ENCODE measurements at places on chromosomes 5 and 9.

DNA sequence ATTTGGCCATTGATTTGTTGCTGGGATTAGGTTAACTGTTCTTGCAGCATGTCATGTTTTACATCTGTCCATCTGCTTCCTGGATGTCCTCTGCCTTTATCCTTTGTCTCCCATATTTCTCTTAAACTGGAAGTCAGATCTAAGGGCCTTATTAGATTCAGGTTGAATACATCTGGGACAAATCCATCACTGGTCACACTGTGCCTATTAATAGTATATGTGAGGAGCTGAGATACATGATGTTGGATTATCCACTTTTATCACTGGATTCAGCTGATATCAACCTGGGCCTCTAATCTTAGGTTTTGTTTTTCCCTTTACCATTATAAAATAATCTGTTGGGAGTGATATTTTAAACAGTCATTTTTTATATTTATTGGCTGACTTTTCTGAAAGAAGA is 41.8 kb upstream of the ROPN1L start:
- DNase-seq = no peak

- DNase-seq = no peak
Observed at GRCh38 chr5:28710360-28710759, 1672.0 kb upstream of the CDH9 start.

DNA sequence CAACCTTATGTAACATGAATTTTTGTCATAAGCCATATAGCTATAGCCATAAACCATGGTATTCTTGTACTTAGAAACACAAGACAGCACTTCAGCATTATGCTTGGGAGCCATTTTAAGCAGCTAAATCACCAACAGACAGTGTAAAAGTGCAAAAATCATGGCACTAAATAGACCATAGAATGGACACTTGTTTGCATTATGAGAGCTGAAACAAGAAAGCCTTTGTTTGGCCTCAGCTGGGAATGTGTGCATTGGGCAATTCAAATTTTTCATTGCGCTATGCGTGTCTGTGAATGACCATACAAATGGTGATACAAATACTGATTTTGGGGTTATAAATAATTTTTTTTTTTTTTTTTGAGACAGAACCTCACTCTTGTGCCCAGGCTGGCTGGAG is 23.7 kb downstream of the KDM4C start:
- no peak for DNase-seq

DNA sequence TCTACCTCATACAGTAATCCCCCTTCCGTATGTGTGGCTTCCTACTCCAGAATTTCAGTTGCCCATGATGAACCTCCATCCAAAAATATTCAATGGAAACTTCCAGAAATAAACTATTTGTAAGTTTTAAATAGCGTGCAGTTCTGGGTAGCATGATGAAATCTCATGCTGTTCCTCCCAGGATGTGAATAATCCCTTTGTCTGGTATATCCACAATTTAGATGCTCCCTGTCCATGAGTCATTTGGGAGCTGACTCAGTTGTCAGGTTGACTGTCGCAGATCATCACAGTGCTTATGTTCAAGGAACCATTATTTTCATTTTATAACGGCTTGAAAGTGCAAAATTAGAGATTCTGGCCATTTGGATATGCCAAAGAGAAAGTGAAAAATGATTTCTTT is 290.1 kb upstream of the CDH9 start:
- DNase-seq = no peak

DNA sequence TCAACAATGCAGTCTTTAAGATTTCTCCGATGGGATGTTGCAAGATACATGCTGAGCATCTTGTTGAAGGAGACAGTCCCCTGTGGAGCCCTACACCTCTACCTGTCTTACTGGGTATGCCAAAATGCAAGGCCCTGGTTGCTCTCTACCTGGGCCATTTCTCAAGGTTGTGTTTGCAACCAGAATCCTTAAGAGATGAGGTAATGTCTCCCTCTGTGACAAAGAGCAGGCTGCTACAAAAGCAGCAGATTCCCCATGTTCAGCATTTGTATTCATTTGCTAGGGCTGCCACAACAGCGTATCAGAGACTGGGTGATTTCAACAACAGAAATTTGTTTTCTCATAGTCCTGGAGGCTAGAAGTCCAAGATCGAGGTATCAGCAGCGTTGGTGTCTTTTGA is 138.4 kb upstream of the RPS23 start:
- DNase-seq = no peak

- DNase-seq = no peak
Observed at GRCh38 chr9:7910426-7911020, 110.9 kb upstream of the DMAC1 start.

DNA sequence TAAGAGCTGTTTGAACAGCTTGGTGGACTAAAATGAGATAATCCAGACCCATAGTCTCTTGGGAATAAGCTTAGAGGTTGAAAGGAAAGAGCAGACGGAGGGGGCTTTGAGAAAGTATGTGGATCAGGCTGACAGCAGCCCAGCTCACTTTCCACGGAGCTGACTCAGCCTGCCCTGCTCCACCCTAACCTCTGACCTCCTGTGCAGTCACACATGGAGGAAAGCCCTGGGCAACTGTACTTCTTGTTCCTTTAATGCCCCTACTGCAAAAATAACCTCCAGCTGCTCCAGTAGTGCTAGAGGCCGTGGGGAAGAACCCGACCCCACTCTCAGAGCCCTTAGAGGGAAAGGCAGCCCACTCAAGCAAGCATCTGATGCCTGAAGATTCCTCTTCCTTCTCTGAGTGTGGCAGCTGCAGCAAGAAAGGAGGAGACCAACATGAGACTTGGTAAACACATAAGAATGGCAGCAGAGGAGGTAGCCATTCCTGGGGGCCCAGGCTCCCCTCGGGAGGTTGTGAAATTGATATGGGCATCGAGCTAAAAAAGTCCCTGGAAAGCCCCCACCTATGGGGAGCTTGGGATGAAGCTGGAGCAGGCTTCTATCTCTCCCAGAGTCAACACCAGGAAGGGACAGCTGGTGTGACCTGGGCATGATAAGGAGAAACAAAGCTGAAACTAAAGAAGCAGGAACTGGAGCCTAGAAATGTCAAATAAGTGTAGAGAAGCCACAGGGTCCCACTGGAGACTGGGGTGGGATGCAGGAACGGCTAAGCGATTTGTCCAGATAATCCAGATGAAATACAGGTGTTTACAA is 204.3 kb downstream of the PIK3R1 start:
- DNase-seq = peak; percentile 83

GRCh38 chr5:2738700-2739359 is 12.6 kb downstream of the IRX2 start:
- DNase-seq = no peak

- no peak for DNase-seq
Observed at GRCh38 chr9:30258094-30258493, 2126.3 kb upstream of the ACO1 start.

DNA sequence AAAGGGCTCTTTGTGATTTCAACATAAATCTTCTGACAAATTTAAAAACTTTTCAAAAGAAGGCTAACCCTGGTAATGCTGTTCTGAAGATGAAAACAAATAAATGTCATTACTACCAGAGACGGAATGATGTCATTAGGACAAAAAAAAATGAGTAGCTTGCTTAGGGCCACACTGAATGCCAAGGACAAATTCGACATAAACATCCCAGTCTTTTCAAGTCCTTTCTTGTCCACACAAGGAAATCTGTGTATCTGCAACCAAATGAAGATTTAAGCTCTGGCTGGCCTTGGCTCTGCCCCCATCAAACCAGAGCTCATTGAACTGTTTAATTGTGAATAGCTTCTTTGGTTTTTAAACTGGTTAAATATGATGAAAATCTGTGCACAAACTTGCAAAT is 592.7 kb downstream of the TLE1 start:
- DNase-seq = no peak

DNA sequence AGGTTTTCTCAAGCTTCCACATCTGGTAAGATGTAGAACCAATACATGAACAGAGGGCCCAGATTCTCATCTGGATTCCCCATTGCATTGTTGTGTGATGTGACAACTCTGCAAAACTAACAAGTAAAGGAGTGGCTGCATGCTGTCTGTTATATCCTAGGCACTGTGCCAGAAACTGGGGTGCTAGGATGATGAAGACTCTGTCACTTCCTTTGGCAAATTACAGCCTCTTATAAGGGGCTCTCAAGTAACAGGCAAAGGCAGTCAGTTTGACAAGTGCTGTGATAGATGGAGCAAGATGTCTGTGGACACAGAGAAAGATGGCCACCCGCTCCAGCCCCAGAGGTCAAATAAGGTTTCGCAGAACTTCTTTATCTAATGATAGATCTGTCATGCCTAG is 115.7 kb downstream of the PAPPA start:
- DNase-seq = peak; percentile 17

- no peak for DNase-seq
Observed at GRCh38 chr9:106862821-106863720, at the start of gene ZNF462. Gene ZNF462, plus strand, starts transcription at chr9:106863166. Its CDS starts 60,218 bp downstream, at chr9:106923384.

GRCh38 chr5:14376789-14377188 is 204.8 kb upstream of the OTULINL start:
- DNase-seq = no peak

DNA sequence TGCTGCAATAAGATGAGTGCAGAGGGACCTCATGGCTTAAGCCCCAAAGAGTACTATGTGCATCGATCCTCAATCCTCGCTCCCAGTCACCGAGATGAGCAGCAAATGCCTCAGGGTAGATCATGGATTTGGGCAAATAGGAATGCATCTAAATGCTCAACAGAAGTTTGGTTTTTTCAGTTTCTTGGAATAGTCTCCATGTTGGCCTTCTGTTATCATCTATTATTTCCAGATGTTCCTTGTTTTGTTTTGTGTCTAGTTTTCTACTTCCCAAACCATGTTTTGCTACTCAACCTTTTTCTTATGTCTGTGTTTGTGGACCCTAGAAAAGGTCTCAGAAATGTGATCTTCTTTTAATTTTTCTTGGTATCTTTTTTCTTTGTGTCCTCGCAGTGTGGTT is 43.5 kb upstream of the RASGRF2 start:
- DNase-seq = no peak

DNA sequence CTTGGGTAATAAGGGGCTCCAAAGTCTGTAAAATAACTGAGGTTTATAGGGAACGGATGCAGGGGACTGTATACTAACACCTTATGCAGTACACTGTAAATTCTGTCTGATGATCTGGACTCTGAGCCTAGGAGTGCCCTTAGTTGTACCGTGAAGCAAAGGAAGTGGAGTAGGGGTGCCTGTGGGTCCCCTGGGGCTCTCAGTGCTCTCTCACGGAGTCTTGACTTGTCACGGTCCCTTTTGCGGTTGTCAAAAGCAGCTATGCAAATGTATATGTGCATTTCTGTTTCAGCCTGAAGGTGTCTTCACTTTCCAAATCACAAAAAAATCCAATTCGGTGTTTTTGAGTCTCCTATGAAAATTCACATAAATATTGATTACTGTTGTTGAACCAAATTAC is 17.8 kb downstream of the DMRT1 start:
- no peak for DNase-seq

GRCh38 chr9:8751406-8751930 is 951.9 kb upstream of the DMAC1 start:
- no peak for DNase-seq

DNA sequence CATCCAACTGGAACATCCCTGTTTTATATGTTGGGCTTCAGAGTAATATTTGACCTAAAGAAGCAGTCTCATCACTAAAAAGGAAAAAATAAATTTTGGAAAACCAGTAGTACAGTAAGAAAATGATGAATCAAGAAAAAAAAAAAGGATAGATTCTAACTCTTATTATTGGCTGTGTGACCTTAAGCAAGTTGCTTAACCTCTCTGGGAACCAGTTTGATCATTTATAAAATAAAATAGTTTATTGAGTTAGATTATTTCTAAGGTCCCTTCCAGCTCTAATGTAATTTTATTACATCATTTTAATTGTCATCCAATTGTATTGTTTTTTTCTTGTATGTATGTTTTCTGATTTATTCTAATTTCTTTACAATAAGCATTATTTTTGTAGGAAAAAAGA is 127.0 kb downstream of the PRELID2 start:
- DNase-seq = no peak

- no peak for DNase-seq
Observed at GRCh38 chr5:42877431-42877830, 65.7 kb upstream of the SELENOP start.

GRCh38 chr9:76161541-76161940 is 232.7 kb downstream of the RFK start:
- DNase-seq = no peak

GRCh38 chr9:13213337-13213736 is 66.2 kb downstream of the MPDZ start:
- peak; percentile 11 for DNase-seq

- no peak for DNase-seq
Observed at GRCh38 chr9:128246471-128246870, 29.3 kb downstream of the GOLGA2 start.

- no peak for DNase-seq
Observed at GRCh38 chr5:43357878-43358281, 44.7 kb upstream of the HMGCS1 start.

- peak; percentile 97 for DNase-seq
Observed at GRCh38 chr5:149605998-149606724, 24.9 kb downstream of the ARHGEF37 start.

- no peak for DNase-seq
Observed at GRCh38 chr5:135343413-135343812, 55.6 kb downstream of the MACROH2A1 start.

DNA sequence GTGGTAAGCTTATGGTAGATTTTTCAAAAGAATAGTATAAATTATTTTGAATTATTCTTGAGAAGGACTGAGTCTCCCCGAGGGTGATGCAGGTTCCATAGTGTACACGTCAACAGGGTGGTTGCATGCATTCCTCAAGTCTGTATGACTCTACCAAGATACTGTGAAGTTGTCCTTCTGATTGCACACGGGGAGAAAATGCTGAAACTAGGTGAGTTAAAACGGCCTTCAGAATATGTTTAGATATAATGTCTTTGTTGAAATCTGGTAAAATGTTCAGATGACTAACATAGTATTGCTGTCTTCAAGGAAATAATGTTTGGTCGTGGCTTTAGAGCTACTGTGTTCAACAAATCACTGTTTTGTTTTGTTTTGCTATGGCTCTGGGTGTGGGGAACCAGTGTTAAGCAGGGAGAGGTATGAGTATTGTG is 22.4 kb upstream of the TNFAIP8 start:
- DNase-seq = no peak

DNA sequence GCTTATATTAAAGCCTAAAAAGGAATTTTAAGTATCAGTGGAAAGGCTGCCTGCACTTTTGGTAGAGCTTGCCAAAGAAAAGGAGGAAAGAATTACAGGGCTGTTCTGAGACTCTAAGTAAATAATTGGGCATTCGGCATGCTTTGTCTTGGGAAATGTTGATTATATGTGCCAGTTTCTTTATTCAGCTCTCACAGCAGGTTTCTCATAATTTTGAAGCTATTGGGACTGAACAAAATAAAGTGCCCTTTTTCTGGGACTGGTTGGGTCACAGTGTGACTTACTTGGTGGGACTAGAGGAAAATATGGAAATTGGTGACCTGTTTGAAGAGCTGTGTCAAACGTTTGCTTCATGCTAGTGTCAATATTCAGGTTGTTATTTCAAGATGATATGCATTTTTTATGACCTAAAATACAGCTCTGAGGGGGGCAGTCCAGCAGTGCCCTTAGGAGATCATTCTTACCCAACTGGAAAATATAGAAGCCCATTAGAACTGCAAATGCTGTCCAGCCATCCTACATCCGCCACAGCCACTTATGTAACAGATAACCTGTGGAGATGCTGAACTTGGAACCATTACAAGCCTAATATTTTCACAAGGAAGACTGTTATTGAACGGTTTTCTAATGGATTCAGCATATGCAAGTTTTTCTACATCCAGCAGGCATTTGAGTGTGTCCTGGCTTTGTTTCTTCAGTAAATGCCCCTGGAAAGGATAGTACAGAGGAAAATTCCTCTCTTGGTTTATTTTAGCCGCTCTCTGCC is 122.4 kb downstream of the SNCAIP start:
- no peak for DNase-seq
